ENCODE measurements at places on chromosomes 5 and 9.

GRCh38 chr5:38556599-38557307 lies at the start of gene LIFR:
LIFR (minus strand) TSS chr5:38556646; CDS start chr5:38530647, 25,999 bp downstream.
- H3K4me1 ChIP-seq: peaks cover 17% of the 10 kb centered on the region
- H3K27ac ChIP-seq: peak within 1 kb of the TSS; percentile 99
- H3K36me3 ChIP-seq: no peaks in the 10 kb centered on the region

- H3K27ac ChIP-seq: no peak overlapping the region
- no peak for DNase-seq
- H3K4me3 ChIP-seq: no peak overlapping the region
These were observed 39.4 kb downstream of the ZSWIM6 start for GRCh38 chr5:61371474-61371873.

DNA sequence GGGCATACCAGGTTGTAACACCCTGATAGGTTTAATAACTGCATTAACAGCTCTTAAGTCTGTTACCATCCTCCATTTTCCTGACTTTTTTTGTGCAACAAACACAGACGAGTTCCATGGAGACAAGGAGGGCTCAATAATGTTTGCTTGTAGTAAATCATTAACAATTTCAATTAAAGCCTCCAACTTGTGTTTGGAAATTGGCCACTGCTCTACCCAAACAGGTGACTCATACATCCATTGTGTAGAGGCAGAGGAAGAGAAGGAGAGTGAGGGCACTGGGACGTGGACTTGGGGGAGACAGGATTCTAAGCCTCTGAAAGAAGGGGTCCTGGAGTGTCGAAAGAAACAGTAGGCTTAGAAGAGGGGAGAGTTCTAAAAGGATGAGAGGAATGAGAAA lies 213.6 kb upstream of the KCNN2 start:
- no peaks in the 10 kb centered on the region for H3K36me3 ChIP-seq
- DNase-seq: peak; percentile 15
- H3K4me3 ChIP-seq: no peak overlapping the region
- H3K4me1 ChIP-seq: no peaks in the 10 kb centered on the region
- no peak overlapping the region for H3K27ac ChIP-seq

DNA sequence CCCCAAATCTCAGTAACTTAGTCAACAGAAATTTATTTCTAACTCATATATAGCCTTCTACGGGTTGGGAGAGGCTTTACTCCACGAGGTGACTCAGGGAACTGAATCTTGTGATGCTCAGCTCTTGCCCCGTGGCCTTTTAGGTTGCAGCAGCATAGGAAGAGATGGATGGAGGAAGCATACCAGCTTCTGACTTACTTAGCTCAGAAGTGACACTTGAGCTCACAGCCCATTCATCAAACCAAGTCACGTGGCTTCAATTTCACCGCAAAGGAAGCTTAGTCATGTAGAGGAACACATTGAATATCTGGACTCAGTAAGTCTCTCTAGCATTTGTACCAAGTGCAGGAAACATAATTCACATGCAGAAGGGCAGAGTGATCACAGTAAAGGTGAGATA lies 124.1 kb upstream of the KCNN2 start:
- DNase-seq: no peak
- no peak overlapping the region for H3K4me3 ChIP-seq
- H3K27ac ChIP-seq: no peak overlapping the region
- no peaks in the 10 kb centered on the region for H3K4me1 ChIP-seq
- H3K27me3 ChIP-seq: no peaks in the 10 kb centered on the region
- H3K36me3 ChIP-seq: no peaks in the 10 kb centered on the region

DNA sequence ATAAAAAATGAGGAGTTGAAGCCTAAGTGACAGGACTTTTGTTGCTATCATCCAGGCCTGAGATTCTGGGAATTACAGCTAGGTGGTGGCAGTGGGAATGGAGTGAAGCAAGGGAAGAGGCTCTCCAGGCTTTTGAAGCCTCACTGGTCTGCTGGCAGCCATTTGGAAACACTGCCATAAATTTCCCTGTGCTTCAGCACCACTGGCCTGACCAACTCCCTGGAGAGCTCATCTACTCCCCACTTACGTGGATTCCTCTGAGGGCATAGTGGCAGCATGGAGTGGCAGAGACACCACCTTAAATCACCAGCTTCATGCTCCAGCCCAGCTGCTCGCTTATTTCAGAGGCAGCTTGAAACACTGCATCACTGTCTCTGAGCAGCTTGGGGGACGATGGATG lies 518.2 kb downstream of the TLR4 start:
- no peak overlapping the region for H3K4me3 ChIP-seq
- H3K4me1 ChIP-seq: no peaks in the 10 kb centered on the region
- no peaks in the 10 kb centered on the region for H3K27me3 ChIP-seq
- DNase-seq: no peak
- H3K27ac ChIP-seq: no peak overlapping the region

DNA sequence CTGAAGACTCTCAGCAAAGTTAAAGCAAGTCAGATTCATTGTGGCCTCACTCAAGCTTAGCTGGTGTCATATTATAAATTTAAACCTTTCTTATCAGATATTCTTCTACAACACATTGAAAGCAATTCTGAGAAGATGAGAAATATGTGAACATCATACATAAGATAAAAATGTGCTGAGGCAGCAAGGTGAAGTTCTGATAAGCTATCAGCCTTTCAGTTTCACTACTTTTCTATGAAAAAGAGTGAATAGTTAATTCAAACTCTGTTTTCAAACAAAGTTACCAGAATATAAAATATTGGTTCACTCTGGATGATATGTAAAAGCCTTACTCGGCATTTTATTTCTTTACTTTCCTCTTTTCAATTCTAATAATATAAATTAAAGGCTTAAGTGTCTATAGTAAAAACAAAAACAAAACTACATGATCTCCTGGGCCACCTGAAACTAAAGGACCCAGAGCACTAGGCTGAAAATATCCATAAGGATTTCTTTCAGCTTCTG lies 824.4 kb downstream of the MTRR start:
- H3K27me3 ChIP-seq: no peaks in the 10 kb centered on the region
- no peaks in the 10 kb centered on the region for H3K4me1 ChIP-seq
- no peak overlapping the region for H3K27ac ChIP-seq
- H3K4me3 ChIP-seq: no peak overlapping the region
- no peak for DNase-seq
- no peaks in the 10 kb centered on the region for H3K36me3 ChIP-seq

DNA sequence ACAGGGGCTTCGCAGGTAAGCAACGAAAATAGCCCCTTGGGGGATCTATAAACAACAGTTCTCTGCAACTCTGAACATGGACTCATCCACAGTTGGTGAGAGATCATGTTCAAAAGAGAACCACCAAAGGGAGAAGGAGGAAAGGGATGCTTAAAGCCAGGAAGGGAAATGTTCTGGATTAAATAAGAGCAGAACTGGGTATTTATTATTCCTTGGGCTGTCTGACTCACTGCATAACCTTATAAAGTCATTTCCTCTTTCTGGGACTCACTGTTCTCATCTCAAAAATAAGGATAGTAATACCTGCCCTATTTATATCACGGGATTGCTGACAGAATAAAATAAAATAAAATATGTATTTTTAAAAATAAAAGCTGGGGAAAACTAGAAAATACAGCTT lies 11.2 kb upstream of the MARCHF3 start:
- no peaks in the 10 kb centered on the region for H3K36me3 ChIP-seq
- DNase-seq: no peak
- H3K4me3 ChIP-seq: no peak overlapping the region
- H3K4me1 ChIP-seq: no peaks in the 10 kb centered on the region
- no peaks in the 10 kb centered on the region for H3K27me3 ChIP-seq
- H3K27ac ChIP-seq: no peak overlapping the region

DNA sequence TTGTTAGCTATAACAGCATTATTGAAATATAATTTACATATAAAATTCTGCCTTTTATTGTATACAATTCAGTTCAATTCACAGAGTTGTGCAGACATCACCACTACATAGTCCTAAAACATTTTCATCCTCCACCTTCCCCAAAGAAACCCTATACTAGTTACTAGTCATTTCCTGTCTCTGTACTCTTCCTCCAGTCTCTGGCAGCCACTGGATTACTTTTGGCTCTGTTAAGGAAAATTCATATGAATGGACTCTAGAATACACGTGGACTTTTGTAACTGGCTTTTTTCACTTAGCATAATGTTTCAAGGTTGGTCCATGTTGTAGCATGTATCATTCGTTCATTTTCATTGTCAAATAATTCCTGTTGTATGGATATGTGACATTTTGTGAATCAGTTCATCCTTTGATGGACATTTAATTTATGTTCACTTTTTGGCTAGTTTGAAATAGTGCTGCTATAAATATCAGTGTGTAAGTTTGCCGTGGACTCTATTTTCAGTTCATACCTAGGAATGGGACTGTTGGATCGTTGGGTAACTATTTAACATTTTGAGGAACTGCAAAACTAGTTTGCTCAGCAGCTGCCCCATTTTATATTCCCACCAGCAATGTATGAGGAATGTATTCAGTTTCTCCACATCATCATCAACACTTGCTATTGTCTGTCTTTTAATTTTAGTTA lies 9.7 kb downstream of the ICE1 start:
- no peaks in the 10 kb centered on the region for H3K4me1 ChIP-seq
- H3K36me3 ChIP-seq: no peaks in the 10 kb centered on the region
- no peak overlapping the region for H3K27ac ChIP-seq
- H3K27me3 ChIP-seq: no peaks in the 10 kb centered on the region

DNA sequence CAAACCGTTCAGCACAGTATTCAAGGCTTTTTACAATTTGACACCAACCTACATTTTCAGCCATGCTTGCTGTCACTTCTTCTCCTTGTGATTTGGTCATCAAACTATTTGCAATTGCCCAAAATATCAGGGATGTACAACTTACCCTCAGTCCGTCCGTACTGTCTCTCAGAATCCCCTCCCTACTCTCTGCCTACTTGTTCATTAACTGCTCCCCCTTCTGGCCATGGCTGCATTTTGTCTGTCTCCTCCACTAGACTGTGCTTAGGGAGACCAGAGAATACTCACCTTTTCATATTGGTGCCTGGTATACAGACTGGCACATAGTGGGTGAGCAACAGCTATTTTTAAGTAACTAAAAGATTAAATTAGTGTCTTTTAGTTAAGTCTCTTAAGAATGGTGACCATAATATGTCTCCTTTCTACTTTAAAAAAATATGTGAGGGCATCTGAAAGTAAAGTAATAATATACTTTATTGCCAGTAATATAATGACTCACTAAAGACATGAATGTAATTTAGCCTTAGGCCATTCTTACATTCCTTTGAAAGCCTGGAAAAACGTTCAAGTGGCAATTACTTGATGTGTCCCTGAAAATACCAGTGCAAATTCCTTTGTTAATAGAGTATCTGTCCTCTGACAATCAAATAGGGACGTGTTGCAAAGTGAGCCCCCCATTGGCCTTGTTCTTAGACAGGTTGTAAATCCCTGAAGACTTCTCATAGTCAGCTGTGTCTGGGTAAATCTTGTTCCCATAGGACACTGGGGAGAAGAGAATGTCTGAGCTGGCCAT lies 27.8 kb downstream of the PRLR start:
- DNase-seq: peak; percentile 54
- no peaks in the 10 kb centered on the region for H3K36me3 ChIP-seq
- H3K4me1 ChIP-seq: peaks cover 14% of the 10 kb centered on the region
- H3K27ac ChIP-seq: no peak overlapping the region

- peaks cover 19% of the 10 kb centered on the region for H3K4me1 ChIP-seq
- H3K27ac ChIP-seq: no peak overlapping the region
These were observed 44.1 kb downstream of the C5orf15 start for GRCh38 chr5:133924221-133924920.

DNA sequence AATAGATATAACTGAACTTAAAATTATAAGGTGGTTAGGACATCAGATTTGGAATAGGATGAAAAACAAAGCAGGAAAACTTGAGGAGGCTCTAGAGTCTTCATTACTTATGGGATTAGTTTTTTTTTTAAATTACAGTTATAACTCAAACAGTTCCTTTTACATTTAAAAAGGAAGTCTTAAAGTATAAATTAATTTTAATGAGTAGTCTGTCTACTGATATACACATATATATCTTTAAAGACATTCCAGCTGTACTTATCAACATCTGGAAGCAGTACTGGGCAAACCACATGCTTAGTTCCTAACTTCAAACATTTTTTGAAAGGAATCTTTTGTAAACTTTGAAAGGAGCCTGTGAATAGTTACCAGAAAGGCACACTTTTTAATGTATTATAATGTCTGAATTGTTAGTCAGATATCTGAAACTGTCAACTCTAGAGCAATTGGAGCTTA lies 6.0 kb downstream of the ACTBL2 start:
- no peak overlapping the region for H3K4me3 ChIP-seq
- peak; percentile 57 for DNase-seq
- H3K4me1 ChIP-seq: peaks cover 4% of the 10 kb centered on the region
- H3K36me3 ChIP-seq: no peaks in the 10 kb centered on the region

DNA sequence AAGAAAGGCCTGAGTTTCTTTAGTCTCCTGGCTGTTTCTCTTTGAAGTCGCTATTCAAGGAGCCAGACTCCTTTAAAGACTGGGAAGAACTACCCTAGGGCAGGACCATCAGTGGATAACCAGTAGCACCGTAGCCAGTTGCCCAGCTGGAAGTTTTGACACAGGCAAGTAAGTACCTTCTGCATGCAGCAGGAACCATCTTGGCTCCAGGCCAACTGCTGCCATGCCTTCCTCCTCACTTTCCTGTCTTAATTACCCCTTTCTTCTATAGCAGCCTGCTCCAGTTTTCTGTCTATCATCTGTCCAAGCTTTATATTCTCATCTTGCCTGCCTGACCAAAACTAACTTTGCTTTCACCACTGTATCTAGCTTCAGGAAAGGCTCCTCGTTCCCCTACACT lies 149.7 kb upstream of the SV2C start:
- no peak overlapping the region for H3K4me3 ChIP-seq
- no peaks in the 10 kb centered on the region for H3K4me1 ChIP-seq
- peak; percentile 4 for DNase-seq
- H3K27ac ChIP-seq: no peak overlapping the region

GRCh38 chr5:60822285-60822556 lies 21.8 kb downstream of the ELOVL7 start:
- DNase-seq: no peak
- H3K27ac ChIP-seq: no peak overlapping the region
- H3K4me3 ChIP-seq: no peak overlapping the region
- H3K4me1 ChIP-seq: no peaks in the 10 kb centered on the region
- no peaks in the 10 kb centered on the region for H3K27me3 ChIP-seq

GRCh38 chr9:121752929-121753328 lies 101.5 kb downstream of the DAB2IP start:
- H3K36me3 ChIP-seq: no peaks in the 10 kb centered on the region
- no peaks in the 10 kb centered on the region for H3K27me3 ChIP-seq
- no peak overlapping the region for H3K4me3 ChIP-seq
- no peak overlapping the region for H3K27ac ChIP-seq

DNA sequence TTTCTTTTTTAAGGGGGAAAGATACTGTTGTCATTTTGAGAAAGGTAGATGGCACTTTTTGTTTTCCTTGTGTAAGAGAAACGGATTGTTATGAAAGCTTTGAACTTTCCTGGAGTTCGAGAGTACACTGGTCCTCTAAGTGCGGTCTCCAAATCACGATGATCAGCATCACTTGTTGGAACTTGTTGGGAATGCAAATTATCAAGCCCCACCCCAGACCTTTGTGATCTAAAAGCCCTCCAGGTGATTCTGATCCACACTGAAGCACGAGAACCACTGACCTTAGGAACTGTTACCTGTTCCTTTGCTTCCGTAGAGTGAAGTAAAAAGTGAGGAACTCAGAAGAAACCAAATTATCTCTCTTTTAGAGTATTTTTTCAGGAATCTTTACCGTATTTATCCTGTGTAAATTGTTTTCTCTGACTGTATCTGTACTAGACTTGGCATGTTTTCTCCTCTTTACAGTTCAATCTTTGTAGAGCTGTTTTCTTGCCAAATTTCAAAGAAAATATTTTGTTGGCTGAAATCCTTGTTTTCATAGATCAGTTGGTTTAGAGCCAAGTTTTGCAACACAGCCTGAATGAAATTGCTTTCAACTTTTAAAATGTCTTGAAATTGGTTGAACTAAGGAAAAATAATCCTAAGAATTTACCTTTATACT lies 4.0 kb downstream of the MAT2B start:
- H3K4me1 ChIP-seq: peaks cover 15% of the 10 kb centered on the region
- H3K27ac ChIP-seq: peak overlapping the region; percentile 53
- H3K36me3 ChIP-seq: peaks cover 2% of the 10 kb centered on the region
- no peak overlapping the region for H3K4me3 ChIP-seq
- no peaks in the 10 kb centered on the region for H3K27me3 ChIP-seq
- peak; percentile 94 for DNase-seq

All from lung (tissue), 17 donors.